Large intestine (tissue), 12 donors: ENCODE measurements at places on chromosomes 3 and 15.
A peak's percentile ranks its signal among the peaks of the same experiment; 100 is the strongest.

- DNase-seq, result no peak
Observed at GRCh38 chr3:17554078-17554477, 188.4 kb downstream of the TBC1D5 start.

- DNase-seq, result no peak
Observed at GRCh38 chr3:98240131-98240530, 23.9 kb upstream of the OR5H6 start.

- no peak for DNase-seq
Observed at GRCh38 chr3:134776518-134776917, 18.5 kb upstream of the EPHB1 start.

DNA sequence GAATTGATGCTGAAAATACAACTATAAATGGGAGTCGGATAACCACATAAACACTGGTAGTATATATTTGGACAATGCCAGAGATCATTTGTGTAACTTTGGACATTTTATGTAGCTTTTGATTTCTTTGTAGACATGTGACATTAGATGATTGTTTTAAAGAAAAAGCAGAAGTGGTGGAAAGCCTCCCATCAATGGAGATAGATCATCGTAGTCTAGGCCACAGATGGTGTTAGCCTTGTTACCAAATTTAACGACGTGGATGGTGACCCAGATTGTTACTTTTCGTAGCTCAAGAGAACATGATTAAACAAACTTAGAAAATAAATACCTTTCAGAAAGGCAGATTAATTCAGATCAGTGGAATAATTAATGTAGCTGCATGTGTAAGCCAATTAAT lies 8.8 kb downstream of the CACNA1D start:
- DNase-seq, result no peak

DNA sequence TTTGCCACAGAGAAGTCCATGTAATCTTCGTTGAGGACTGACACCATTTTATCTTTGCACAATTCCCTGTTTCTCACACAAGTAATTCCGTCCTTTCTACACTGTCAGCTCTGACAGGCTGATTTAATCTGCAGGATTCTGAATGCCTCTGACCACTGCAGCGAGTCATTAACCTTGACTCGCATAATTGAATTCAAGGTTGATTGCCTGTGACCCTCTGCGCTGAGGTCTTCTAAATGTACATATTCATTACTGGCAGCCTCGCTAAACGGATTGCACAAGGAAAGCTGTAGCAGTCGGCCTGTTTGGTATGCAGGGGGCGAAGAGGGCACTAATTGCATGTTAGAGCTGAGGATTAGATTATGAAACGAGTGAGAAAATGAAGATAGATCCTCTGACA lies 147.8 kb downstream of the SHOX2 start:
- no peak for DNase-seq

GRCh38 chr15:69760890-69761568 lies 308.4 kb downstream of the RPLP1 start:
- peak; percentile 53 for DNase-seq

DNA sequence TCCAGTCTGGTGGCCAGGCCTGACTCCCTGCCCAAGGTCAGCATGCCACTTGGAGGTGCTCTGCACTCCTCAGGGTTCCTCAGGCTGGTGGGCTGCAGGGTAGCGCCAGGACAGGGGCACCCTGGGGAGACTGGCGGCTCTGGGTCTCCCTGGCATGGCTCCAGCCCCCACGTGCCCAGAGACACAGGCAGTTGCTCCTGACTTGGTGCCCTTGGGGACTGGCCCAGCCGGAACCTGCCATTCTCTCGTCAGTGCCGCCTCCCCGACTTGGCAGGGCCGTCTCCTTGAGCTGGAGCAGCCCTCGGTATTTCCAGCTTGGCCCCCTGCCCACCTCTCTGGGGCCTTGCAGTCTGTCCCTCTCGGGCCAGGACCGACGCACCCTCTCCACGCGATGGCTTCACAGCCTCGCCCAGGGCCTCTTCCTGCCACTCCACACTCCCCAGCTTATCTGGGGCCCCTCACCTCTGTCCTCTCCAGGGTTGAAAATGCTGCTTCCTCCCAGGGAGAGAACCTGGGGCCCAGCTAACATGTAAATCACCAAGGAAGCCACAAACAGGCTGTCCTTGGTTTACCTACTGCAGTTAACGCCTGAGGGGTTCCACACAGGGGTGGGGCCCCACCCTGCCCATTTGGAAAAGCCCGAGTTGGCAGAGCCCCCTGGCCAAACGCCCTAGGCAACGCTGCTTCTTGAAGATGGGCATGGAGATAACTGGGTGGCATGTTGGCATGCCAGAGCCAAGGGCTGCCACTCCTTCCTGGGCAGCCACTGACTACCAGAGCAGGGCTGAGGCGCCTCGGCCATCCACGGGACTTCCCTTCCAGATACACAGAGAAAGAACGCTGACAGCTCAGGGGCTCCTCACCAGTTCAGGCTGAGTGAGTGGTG lies 61.4 kb downstream of the SMAD6 start:
- peak; percentile 64 for DNase-seq

DNA sequence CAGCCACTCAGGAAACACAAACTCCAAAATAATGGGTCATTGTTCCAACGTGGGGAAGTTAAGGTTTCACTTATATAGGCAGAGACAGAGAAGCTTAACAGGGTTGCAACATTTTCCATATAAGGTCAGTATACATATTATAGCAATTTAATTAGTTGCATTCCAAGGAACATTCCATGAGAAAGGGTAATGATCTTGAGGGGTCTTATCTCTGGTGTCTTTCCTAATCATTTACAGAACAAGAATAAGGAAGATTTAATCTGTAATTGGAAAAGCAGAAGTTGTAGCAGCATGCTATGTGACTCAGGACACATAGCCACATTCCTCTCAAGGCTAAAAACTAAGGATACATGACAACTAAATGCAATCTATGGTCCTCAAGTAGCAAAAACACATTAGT lies 4.9 kb downstream of the MNS1 start:
- no peak for DNase-seq

DNA sequence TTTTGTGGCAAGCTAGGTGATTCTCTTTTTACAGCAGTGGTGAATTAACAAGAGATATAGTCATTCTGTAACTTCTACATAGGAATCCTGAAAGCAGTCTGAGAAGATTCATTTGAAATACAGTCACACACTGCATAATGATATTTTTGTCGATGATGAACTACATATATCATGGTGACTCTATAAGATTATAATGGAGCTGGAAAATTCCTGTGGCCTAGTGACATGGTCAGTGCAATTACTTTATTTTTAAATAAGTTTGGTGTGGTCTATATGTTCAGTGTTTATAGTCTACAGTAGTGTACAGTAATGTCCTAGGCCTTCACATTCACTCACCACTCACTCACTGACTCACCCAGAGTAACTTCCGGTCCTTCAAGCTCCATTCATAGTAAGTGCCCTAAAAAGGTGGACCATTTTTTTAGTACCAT lies 511.4 kb upstream of the MCTP2 start:
- DNase-seq, result no peak

GRCh38 chr3:126684218-126684751 lies 19.8 kb upstream of the CHCHD6 start:
- no peak for DNase-seq

DNA sequence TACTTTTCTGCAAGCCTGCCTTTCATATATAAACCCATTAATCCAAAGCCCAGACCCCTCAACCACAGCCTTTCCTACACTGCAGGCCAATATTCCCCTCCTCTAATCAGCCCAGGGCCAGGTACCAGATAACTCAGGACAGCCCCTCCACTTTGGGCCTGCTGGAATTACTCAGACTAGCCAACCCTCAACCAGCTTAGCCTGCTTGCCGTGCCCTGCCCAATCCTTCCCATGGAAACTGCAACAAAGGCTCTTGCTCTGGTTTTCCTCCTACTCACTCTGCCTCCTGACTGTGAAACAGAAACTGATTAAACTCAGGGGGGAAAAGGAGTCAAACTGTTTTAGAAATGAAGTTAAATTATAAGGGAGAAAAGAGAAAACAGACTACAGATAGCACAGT lies 248.1 kb downstream of the KLF13 start:
- no peak for DNase-seq

DNA sequence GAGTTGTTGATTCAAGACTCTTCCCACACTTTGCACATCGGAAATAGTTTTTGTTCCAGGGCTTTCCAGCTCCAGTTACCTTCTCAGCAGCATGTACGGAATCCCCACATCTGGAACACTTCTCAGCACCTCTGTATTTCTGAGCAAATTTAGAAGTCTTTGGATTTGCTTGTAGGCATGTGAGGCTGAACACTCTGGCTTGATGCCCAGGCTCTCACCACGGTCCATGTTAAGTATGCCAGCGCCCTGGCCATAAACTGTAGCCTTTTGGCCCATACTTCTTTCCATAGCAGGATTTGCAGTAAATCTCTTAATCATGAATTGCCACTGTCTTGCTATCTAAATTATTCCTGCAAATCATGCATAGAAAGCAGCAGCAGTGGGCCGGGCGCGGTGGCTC lies 24.4 kb downstream of the ATP2C1 start:
- no peak for DNase-seq

DNA sequence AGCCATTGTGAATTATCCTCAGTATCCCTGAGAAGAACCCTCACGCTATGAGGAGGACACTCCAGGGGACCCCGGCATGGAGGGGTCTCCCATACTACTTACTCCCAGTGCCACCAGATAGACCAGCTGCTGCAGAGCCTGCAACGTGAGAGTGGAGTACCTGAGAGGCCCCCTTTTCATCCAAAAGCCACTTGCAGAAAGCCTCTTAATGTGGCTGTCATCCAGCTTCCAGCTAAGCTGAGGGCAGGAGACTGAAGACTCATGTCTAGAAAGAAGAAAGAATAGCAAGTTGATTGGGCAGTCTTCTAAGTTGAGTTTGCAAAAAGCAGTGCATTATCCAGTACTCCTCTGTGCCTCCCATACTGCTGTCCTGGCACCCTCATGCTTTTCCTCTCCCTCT lies 27.3 kb upstream of the MNS1 start:
- no peak for DNase-seq

DNA sequence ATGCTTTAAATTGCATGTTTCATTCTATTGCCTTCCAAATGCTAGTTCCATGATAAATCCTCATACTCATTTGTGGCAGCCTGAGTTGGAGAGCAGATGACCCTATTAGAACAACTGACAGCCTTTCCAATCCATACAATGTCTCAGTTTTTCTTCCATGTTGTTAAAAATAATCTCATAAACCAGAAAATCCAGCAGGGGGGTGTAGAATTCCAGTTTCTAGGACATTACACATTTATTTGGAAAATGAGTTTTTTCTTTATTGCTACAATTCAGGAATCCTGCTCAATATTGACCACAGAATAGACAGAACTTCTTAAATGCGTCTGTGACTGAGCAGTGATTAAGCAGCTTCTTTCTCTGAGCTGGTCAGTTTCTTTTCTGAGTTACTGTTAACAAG lies 174.2 kb upstream of the ATP10A start:
- DNase-seq, result no peak

DNA sequence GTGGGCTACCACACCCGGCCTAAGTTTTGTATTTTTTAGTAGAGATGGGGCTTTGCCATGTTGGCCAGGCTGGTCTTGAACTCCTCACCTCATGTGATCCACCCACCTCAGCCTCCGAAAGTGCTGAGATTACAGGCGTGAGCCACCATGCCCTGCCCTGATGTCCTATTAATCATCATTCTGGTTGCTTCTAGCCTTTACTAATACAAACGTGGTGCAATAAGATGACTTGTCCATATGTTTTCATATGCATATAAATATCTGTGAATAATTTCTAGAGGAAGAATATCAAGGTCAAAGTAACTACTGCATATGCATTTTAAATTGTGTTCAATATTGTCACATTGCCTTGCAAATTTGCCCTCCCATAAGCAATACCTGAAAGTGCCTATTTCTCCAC lies 25.5 kb upstream of the PDHB start:
- no peak for DNase-seq

GRCh38 chr3:51935886-51936755 lies 5.6 kb downstream of the RRP9 start:
- DNase-seq, result no peak

GRCh38 chr15:78243058-78243457 lies 8.7 kb upstream of the ACSBG1 start:
- no peak for DNase-seq

DNA sequence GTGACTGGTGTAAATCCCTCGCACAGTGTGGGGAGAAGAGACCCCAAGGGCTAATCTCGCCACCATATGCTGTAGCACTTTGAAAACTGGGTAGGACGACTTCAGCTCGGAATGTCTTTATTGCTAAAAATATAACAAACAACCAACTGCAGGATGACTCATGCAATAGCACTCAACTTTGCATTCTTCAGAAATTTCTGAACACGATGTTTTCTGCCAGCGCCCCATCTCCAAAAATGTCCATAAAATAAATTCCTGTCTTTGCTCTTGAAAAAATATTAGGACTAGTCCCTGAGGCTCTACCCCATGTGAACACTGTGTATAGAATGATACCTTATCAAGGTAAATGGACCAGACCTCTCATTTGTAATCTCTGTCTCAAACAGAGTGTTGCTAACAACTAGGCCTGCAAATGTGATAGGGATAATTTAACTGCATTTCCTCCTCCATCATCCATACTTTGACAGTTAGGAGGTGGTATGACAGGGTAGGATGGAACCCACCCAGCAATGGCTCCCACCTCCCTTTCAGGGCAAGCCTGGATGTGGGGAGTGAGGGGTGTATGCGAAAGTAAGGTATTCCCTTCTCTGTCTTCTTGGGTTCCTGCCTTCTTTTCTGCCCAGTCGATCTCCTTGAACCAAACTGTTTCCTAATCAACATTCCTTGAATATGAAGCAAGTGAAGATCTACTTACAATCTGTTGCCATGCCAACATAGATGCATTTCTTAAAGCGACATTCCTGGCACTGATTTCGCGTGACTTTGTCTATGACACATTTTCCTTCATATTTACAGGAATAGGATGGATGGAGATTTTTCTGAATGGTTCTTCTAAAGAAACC lies 201.1 kb downstream of the NR1D2 start:
- no peak for DNase-seq

DNA sequence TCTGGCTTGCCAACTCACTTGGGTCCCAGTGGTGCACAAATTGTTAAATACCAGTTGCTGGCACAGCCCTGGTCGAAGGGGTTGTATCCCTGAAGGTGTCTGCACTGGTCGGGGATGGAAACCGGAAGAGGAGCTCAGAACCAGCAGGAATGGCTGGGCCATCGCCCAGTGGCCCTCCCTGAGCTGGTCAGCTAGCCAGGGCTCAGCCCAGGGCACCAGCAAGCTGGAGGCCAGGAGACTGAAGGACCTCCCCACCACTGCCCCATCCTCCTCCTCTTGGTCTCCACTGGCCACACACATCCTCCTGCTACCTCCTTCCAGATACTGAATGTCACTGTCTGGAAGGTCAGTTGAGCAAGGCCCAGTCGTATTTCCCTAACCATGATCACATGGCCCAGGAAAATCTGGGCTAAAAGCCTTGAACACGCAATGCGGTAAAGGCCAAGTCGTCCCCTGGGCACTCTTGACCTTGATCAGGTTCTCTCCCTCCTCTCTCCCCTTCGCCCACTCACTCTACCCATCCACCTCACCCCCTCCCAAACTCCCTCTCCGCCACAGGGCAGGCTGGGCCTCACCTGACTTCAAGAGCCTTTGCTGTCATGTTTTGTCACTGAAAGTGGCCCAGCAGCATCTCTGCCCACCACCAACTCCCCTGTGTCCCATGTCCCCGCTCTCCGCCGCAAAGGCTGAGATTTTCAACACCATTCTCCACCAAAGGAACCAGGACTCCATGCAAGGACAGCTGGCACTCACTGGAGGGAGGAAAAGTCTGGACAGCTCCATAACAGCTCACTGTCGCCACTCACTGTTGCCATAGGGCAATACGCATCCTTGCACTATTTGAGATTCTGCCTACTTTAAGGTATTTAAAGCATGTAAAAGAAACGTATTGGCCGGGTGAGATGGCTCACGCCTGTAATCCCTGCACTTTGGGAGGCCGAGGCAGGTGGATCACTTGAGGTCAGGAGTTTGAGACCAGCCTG lies 12.1 kb downstream of the ZDHHC19 start:
- DNase-seq, result no peak

- peak; percentile 34 for DNase-seq
Observed at GRCh38 chr15:45704329-45705249, 69.8 kb downstream of the SQOR start.
